Activated CD8-positive, alpha-beta memory T cell treated with anti-CD3 and anti-CD28 coated beads, Interleukin-2, amount 10 ng/mL, durations not matched to agents 7 days and 5 days (primary cell): ENCODE measurements at places on chromosomes 12 and 14. TPM values are rescaled to one million over a fixed set of nuclear protein-coding genes. Genes with fewer than 3 reads are reported as not detected.

- H3K36me3 ChIP-seq, result no peaks in the 10 kb centered on the region
- H3K27me3 ChIP-seq, result peaks cover 13% of the 10 kb centered on the region
- H3K4me1 ChIP-seq, result peaks cover 30% of the 10 kb centered on the region
- peak overlapping the region; percentile 62 for H3K4me3 ChIP-seq
Measured at GRCh38 chr14:105087963-105088811, 23.0 kb upstream of the GPR132 start.

GRCh38 chr14:99737956-99738667 is 54.0 kb downstream of the CYP46A1 start:
- no peak for DNase-seq
- H3K27me3 ChIP-seq, result peaks cover 22% of the 10 kb centered on the region
- no peaks in the 10 kb centered on the region for H3K4me1 ChIP-seq
- H3K4me3 ChIP-seq, result no peak overlapping the region
- H3K27ac ChIP-seq, result no peak overlapping the region

DNA sequence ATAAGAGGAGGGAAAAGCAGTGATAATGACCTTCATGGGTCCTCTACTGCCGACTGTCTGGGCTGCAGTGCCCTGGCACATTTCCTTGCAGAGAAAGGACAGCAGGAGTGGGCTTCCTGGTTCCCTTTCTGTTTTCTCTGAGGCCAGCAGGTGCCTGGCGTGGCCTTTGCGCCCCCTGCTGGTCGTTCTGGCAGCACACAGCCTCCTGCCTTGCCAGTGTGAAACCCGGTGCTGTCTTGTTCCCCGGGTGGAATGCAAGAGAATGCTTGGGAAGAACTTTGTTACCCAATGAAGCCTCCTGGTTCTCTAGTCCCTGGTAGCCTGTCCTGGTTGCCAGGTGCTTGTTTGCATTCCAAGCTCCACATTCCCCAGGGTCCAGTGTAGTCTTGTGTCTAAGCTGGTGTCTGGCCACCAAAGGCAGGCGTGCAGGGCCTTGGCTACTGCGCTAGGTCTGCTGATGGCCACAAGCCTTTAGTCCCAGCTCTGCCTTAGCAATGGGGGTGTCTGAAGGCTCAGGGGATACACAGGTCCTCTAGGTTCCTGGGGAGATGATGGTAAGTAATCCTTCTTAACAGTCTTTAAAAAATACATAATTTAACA is 1392.4 kb upstream of the TMEM132C start:
- H3K27me3 ChIP-seq, result no peaks in the 10 kb centered on the region
- H3K4me3 ChIP-seq, result no peak overlapping the region
- H3K36me3 ChIP-seq, result no peaks in the 10 kb centered on the region
- no peaks in the 10 kb centered on the region for H3K4me1 ChIP-seq

- no peaks in the 10 kb centered on the region for H3K36me3 ChIP-seq
- H3K27me3 ChIP-seq, result peaks cover 5% of the 10 kb centered on the region
- no peak overlapping the region for H3K27ac ChIP-seq
- no peak overlapping the region for H3K4me3 ChIP-seq
- DNase-seq, result no peak
Measured at GRCh38 chr12:27863839-27864238, 83.8 kb upstream of the MANSC4 start.

- H3K36me3 ChIP-seq, result no peaks in the 10 kb centered on the region
- no peak overlapping the region for H3K27ac ChIP-seq
- no peak overlapping the region for H3K4me3 ChIP-seq
- no peaks in the 10 kb centered on the region for H3K4me1 ChIP-seq
- peaks cover 14% of the 10 kb centered on the region for H3K27me3 ChIP-seq
- no peak for DNase-seq
Measured at GRCh38 chr12:52203079-52203921, 11.5 kb upstream of the KRT80 start.

The MEG3 gene
- not detected for total RNA-seq

The SIX1 gene
- 0.47 TPM for total RNA-seq

The KRT4 gene
- not detected for total RNA-seq

The METTL17 gene
- 102 TPM for total RNA-seq

The TMEM63C gene
- 0.50 TPM for total RNA-seq

The HOTAIR gene
- total RNA-seq, result not detected

The OR6C6 gene
- total RNA-seq, result not detected

The SDR9C7 gene
- total RNA-seq, result not detected
